AG04449 (cell line): ENCODE measurements at places on chromosomes 2 and 18.

- DNase-seq, result no peak
Measured at GRCh38 chr2:36801088-36801487, 104.6 kb downstream of the VIT start.

GRCh38 chr18:6649421-6650126 is 79.9 kb upstream of the ARHGAP28 start:
- DNase-seq, result no peak

DNA sequence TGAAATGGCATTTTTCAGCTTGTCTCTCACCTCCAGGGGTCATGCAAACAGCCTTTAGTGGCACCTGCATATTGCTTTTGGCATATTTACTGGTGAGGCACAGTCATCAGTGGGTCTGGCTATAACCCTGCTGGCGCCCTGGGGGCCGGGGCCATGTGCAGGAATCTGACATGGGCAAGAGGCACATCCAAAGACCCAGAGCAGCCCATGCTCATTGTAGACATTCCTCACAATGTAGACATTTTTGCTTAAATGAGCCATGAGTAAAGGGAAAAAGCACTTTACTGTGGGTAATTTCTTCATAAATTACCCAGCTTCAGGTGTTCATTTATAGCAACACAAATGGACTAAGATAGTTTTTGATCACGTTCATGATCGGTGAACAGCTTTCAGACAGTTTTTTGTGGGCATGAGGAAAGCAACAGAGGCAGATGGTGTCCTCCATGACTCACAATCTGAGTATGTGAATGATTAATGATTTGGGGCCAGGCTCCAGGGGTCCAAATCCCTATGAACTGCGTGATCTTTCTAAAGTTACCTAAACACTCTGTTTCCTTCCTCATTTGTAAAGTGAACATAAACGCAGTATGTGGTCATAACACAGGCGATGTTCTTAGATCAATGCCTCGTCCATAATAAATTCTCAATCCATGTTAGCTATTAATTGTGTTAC is 85.8 kb downstream of the LIPG start:
- no peak for DNase-seq

DNA sequence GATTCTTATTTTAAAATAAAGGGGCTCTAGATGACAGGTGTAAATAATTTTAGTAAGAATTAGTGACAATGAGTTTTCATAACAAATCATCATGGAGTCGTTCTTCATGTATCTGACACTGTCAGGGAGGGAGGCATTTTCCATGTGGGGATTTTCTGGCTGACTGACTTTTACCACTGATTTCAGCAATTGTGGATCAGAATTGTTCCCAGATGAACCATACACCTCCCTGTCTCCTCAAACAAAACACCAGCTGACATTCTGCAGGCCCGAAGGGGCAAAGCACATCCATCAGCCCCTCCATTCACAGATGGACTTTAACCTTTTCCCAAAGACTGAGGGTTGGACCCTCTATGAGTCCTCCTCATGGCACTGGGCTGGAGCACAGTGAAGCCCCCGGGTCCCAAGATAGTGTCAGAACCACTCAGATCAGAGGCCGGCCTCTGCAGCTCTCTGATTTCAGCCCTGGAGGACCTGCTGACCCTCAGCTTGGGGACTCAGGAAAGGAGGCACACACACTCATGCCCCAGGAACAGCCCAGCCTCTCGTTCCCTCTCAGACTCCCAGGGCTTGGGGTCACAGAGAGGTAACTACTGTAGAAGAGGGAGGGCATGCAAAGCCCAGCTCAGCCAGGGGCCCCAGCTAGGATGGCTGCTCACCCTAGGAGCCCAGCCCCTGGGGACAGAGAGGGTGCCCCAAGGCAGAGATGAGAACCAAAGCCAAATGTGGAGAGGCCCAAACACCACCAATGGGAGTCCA is 43.2 kb upstream of the LOXHD1 start:
- DNase-seq, result no peak

DNA sequence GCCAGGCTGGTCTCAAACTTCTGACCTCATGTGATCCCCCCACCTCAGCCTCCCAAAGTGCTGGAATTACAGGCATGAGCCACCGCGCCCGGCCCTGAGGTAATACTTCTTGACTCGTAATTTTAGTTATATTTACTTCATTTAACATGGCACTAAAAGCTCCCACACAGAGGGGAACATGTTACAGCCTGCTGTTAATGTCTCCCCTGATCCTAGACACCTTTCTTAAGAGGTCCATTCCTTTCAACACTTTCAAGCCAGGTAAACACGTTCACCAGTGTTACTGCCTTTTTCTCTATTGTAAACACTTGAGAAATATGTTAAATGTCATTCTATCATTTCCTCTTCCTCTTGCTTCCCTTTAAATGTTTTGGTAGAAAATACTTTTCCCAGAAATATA is 161.4 kb downstream of the METTL4 start:
- DNase-seq, result no peak

GRCh38 chr2:20421988-20422370 is 24.9 kb upstream of the RHOB start:
- DNase-seq, result peak; percentile 38

GRCh38 chr2:238425979-238426567 is 654 bp upstream of the ASB1 start:
- DNase-seq, result no peak

GRCh38 chr2:157363612-157364101 is 38.0 kb upstream of the ERMN start:
- DNase-seq, result no peak

DNA sequence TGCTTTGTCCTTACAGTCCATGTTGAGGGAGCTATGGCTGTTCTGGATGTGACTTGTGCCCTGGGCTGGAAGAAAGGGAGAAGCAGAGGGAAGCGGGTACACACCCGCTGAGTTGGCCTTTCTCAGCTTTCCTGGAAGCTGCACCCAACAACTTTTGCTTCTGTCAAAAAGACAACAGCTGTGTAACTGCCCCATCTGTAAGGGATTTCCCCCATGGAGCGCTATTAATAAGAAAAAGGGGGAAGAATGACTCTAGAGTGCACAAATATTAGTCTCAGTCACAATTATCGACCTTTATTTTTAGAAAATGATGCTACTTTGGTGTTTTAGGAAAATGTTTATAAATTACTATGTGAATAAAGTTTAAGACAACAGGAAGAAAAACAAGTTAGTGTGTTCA is 368.3 kb downstream of the RAD51AP2 start:
- no peak for DNase-seq

- no peak for DNase-seq
Measured at GRCh38 chr18:11224153-11224552, 74.8 kb upstream of the PIEZO2 start.

- DNase-seq, result no peak
Measured at GRCh38 chr2:210158236-210158635, 13.0 kb downstream of the KANSL1L start.

GRCh38 chr2:211867845-211868451 is 670.7 kb downstream of the ERBB4 start:
- DNase-seq, result no peak

DNA sequence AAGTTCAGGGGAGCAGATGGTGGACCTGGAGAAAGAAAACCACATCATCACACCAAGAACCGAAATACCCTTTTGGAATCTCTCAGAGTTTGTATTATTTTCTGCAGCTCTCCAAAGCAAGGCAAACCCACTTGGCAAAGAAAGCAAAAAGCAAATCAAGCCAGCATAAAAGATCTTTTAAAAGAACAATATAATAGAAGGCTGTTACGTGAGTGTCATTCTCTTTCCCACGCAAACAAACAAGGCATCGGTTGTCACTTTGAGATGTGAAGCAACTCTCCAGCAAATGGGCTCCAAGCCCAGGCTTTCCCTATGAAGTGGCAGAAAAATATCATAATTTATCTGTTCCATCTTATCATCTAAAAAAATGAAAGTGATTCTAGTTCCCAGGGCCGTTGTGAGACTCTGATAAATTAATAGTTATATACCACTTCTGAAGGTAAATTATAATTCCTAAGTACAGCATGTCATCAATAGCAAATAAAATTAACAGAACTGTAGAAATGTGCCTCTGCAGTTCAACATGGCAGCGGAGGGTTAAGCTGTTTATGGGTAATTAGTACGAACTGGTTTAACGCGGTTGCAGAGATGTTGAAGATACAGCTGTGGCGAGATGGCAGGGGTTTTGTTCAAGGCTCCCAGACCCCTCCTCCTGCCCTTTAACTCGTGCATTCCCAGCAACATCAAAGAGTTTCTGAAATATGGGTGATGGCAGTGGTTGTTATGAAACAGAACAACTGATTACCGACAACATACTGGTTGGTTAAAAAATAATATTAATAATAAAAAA is 89.2 kb downstream of the EPHA4 start:
- no peak for DNase-seq

GRCh38 chr2:182047544-182047943 is 61.9 kb downstream of the PPP1R1C start:
- DNase-seq, result no peak

DNA sequence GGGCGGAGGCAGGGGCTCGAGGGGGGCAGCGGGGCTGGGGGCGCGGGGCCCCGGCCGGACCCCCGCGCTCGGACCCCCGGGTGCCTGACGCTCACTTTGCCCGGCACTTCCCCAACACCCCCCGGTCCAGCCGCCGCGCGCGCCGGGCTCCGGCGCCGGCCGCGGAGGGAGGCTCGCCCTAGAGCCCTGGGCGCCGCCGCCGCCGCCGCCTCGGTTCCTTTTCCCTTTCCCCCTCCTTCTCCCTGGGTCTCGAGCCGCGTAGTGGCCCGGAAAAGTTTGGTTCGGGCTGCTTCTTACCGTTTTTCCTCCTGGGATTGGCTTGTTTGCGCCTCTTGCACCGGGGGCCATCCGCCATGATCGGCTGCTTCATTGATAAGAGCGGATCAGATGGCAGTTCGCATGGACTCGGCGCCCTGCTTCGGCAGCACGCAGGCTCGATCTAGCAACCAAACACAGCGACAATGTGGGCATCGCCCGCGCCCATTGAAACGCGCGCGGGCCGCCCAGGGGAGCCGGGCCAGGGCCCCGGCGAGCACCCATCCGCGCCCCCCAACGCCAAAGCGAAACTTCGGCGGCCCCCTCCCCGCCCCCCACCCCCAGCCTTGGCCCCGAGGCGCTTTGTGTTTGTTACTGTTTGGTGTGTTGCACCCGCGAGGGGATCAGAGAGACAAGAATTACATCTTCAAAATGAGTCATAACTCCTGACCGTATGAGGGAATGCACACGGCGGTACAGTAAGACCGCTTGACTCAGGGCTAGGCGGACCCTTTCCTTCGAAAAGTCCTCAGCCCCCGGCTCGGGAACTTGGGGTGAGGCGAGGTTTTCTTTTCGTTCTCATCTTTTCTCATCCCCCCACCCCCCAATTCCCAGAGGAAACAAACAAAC is 2.7 kb downstream of the ZEB2 start:
- DNase-seq, result peak; percentile 88

- no peak for DNase-seq
Measured at GRCh38 chr18:74281011-74281979, 10.5 kb downstream of the CYB5A start.

DNA sequence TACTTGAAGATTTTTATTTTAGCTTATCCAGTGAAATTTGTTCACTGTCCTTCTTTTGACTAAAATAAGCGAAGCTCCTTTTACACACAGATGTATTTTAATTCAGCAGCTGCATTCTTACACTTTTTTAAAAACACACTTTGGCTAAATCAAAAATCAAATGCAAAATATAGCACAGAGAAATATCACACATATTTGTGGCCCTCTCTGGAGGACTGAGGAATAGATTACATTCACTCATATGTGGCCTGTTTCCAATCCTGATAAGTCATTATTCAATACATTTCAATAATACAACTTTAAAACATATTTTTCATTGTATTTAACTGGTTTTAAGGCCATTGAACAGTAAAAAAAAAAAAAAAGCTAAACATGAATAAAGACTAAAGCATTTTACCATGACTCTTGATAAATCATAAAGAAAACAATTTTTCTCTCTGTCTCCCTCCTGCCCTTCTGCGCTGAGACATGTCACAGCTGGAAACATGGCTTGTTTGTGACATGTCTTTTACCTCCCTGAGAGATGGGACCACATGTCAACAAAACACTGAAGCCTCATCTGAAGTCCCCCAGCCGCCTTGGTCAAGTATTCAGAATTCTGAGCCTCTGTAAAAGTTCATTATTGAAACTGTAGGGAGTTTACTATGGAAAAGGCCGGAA is 221.0 kb downstream of the ZNF407 start:
- DNase-seq, result no peak

DNA sequence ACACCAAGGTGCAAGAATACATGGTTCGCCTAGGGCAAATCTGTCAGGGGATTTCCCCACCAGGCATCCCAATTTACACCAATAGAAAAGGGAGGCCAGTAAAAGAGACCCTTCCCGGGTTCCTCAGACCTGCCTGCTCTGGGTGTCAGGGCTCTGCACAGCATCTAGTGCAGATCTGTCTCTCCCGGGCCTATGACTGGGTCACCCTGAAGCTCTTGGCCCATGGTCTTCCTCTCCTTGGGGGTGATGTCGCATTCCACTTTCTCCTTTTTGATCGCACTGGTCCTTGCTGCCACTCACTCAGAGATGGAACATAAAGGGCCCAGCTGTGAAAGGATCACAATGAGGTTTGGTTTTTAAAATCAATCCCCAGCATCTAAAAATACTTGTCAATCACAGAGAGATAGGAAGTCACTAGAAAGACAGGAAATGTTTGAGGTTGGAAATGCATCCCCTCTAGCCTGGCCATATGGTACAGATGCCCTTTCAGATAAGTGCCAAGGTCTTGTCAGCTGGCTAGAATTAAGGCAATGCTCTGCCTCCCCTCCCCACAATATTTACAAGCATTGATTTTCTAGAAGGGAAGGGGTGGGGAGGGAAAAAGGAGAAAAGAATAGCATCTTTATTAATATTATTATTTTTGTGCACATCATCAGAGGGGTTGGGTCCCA is 34.9 kb upstream of the AFTPH start:
- no peak for DNase-seq

DNA sequence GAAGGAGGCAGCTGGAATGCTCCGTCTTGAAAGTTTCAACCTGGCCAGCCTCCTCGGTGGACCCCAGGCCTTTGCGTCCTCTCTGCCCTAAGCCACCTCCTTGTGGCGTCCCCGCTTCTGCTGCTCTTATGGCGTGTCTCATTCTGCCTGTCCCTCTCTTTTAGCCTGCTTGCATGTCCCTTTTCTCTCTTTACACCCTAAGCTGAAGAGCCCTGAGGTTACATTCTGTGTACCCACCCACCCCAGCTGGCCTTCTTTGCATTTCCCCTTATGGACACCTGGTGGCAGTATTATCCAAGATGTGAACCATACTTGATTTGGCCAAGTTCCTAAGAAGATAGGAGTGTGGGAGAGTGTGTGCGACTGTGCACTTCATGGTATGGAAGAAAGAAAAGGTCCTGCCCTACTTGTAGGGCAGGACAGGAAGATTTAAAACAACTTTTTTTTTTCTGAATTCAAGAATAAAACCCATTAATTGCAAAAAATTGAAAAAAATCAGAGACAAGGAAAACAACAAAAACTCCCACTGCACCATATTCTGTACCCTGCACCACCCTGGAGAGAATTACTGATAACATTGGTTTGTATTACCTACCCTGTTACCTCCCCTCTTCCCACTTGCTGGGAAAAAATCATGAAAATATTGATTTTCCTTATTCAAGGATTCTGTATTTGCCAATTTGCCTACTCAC is 77.4 kb downstream of the DYSF start:
- no peak for DNase-seq
